Activated CD4-positive, alpha-beta T cell treated with anti-CD3 and anti-CD28 coated beads, Interleukin-2, amount 10 ng/mL, durations not matched to agents 7 days and 5 days (primary cell): ENCODE measurements at places on chromosomes 2 and 18. TPM values are rescaled to one million over a fixed set of nuclear protein-coding genes. Genes with fewer than 3 reads are reported as not detected.

DNA sequence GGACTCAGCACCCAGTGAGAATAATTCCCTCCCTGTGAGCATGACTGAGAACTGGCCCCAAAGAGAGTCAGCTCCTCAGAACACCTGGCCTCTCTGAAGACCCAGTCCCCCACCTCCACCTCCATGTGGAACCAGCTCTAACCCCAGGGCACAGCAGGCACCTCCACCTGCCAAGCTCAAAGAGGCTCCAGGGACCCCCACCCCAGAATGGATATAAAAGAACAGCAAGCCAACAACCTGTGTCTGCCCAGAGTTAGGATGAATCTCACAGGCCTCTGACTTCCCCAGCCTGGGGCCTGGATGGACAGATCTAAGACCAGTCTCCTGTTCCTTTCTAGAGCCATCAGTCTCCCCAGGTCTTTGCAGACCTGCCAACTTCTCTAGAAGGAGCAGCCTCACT is 498.5 kb downstream of the EIPR1 start:
- DNase-seq: no peak

DNA sequence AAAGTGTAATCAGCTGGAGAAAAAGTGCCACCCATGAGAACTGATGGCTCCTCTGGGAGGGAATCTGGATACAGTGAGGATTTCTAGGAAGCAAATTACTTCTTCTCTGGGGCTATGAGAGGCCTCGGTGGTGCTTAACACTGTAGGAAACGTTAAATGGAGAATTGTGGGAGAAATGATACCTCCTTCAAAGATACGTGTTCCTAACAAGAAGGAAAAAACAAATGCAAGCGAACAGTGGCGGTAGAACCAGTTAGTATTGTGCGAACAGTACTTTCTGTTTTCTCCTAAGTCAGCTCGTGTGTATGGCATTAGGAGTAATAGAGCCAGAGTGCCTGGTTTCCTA is 587 bp upstream of the MTIF2 start:
- no peak for DNase-seq

- no peak for DNase-seq
These were observed 39.5 kb upstream of the TANC1 start for GRCh38 chr2:158928965-158929364.

DNA sequence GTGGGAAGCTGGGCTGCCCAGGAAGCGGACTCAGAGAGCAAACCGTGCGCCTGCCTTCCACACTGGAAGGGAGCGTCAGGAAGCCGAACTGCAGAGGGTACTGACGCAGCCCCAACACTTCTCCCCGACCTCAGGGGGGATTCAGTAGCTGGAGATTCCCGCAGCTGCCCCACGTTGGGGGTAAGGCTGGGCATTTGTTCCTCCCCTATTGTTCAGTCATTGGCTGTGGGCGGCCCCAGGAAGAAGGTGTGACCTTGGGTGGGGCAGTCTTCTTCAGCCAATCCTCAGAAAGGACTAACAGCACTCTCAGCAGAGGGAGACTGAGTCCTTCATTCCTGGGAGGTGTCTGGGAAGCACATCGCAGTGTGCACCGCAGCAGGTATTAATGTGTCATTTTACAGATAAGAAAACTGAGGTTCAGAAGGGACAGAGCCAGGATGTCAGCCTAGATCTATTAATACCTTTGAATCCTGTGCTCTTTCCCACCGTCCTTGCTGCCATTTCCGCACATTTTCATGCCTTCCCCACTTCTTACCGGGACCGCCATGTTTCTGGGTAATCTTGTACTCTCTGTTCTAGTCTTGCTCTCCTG is 12.1 kb upstream of the C18orf32 start:
- no peak for DNase-seq

DNA sequence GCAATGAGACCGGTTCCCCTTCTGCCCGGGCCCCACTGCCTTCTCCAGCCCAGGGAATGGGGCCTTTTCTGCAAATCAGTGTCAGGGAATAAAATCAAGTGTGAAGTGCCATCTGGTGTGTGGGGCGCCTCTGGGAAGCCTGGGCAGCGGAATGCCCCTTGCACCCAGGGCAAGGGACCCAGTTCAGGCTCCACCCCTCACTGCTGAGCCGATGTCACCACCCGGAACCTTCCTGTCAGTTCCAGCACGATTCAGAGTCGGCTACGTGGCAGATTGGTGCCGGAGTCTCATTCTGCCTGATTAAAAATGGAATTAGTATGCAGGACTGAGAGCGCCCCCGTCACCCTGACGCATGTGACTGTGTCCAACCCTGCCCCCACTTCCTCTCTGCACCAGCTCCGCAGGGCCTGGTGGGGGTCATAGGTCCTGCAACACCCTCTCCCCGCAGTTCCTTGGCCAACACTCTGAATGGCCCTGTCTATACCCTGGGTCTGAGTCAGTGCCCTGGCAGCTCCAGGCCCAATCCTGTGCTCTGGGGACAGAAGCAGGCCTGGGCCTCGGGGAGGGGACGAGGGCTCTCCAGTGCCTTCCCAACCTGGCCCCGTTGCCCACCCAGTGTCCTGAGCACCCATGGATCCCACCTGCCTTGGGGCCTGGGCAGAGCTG is 8.2 kb upstream of the ALPI start:
- DNase-seq: no peak

- no peak for DNase-seq
These were observed 42.8 kb downstream of the DLGAP1 start for GRCh38 chr18:4412286-4412685.

DNA sequence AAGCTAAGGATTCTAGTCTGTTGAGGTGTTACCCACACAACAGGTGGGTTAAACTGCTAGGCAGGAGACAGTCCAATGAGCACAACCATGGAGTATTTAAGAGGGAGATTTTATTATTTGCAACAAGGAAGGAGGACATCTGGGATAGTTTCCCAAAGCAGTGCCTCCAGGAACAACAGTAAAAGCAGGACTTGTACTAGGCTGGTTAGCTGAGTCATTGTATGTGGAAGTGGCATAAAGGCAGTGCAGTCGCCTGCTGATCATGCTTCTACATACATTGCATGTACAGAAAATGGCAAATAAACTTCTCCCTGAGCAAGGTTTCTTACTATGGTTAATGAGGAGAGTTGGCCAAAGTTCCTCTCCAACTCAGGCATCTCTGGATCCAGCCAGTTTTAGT is 46.1 kb upstream of the CYTIP start:
- no peak for DNase-seq

DNA sequence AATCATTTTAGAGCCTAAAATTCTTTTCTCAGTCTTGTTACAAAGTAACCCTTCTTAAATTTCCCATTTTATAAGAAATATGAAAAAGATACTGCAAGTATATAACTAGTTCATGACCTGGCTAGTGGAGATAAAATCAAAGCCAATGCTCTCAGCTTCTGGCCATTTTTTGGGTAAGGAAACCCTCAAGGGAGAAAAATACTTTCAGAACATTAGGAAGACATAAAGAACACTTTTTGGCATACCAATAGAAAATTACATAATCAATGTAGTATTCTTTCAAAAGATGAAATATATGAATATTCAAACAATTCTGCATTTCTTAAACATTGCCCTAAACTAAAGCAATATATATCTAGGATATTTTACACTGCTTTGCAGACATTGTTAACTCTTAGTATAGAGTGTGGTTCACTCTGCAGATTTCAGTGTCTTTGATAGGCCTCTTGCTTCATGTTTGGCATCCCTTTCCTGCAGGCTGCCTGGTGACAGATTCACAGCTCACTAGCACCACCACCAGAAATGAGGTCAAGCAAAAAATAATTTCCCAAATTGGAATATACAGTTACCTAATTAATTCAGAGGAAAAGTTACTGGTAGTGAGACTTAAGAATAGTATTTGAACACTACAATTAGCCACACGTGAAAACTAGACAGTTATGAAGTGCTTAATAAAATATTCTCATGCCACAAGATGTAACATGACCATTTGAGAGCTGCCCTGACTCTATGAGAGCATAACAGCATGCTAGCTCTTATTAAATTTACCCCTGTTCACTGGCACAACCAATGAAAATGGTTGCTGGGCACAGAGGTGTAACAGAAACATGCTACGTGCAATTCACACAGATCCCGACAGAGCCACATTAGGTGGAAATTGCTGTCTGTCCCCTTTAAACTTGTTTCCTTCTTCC is 36.0 kb downstream of the PAIP2B start:
- DNase-seq: no peak

CCDC178 gene
- total RNA-seq: not detected

G6PC2 gene
- total RNA-seq: not detected
